ENCODE measurements at places on chromosomes 11 and 22.

GRCh38 chr11:118033443-118033842 is 43.4 kb upstream of the TMPRSS4 start:
- DNase-seq = no peak

DNA sequence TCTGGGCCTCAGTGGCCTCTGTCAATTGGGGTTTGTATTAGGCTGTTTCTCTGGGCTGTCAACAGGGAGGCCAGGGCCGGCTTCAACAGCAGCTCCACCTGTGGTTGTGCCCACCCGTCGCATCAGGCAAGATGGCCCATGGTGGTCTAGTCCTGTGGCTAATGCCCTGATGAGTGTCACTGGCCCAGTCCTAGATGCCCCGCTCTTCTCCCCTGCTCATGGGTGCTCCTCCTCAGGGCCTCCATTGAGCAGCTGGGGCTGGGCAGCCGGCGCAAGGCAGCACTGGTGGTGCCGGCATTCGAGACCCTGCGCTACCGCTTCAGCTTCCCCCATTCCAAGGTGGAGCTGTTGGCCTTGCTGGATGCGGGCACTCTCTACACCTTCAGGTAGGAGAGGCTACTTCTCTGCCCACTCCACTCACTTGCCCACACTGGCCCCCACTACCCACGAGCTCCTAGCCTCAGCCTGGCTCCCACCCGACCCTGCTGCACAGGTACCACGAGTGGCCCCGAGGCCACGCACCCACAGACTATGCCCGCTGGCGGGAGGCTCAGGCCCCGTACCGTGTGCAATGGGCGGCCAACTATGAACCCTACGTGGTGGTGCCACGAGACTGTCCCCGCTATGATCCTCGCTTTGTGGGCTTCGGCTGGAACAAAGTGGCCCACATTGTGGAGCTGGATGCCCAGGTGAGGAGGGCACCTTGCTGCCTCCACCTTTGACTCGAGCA is 5.4 kb downstream of the LARGE2 start:
- no peak for DNase-seq

DNA sequence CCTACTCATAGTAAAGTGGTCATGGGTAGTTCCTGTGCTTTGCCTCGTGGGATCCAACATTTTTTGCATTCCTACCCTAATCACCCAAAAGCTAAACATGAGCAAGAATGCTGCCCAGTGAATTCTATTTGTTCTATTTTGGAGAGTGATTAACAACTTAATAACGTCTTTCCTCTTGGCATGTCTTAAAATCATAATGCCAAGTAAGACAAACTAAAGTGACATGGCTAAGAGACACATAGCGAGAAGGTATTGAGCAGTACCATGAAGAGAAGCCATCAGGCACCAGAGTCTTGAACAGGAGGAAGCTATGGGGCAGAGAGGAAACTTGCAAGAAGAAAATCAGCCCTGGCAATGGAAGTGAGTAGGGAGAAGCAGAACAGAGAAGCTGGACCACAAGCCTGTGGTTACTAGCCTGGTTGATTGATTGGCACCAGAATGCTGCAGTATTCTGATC is 32.0 kb downstream of the EXPH5 start:
- no peak for DNase-seq

DNA sequence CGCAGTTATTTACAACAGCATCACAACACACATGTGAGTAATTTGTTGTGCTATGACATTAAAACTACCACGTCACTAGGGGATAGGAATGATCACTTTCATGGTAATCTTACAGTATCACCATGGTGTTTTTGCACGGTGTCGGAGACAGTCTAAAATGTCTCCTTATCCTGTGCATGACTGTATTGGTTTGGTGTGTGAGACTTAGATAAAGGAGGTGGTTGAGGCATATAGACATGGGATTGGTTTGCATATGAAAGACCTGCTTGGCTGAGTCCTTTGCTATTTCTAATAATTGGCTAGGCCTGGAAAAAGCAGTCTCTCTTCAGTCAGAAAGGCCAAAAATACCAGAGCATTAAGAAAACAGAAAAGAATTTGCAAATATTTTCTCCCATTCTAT is 30.2 kb downstream of the MSANTD4 start:
- peak; percentile 88 for DNase-seq

- DNase-seq = no peak
These were observed 57.4 kb upstream of the ARHGAP42 start for GRCh38 chr11:100629671-100630070.

DNA sequence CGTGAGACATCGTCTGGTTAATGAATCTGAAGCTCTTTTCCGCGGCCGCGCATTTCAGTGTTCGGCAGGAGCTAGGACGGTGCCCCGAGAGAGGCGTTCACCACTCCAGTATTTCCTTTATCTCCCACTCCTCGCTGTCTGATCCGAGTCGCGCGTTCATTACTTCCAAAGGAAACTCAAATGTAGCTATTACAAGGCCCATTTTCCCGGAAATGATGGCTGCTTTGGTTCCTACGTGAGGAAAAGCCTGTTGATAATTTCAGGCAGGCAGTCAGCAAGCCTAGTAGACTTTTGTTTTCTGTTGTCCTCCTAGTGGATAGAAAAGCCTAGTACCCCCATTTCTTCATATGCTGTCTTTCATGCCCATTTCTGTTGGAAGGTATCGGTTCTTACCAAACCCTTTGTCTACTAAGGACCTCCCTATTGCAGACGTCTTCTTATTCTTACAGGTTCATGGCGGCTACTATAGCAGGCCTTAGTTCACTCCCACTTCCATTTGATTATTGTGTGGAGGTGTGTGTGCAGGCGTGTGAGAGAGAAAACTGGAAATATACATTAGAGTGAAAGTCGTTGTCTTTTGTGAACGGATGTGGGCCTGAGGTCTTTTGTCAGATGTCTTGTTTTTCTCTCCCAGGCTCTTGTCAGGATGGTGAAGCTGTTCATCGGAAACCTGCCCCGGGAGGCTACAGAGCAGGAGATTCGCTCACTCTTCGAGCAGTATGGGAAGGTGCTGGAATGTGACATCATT is 737 bp downstream of the RBM4 start:
- peak; percentile 54 for DNase-seq

- DNase-seq = no peak
These were observed 20.7 kb upstream of the AQP11 start for GRCh38 chr11:77568916-77569675.

DNA sequence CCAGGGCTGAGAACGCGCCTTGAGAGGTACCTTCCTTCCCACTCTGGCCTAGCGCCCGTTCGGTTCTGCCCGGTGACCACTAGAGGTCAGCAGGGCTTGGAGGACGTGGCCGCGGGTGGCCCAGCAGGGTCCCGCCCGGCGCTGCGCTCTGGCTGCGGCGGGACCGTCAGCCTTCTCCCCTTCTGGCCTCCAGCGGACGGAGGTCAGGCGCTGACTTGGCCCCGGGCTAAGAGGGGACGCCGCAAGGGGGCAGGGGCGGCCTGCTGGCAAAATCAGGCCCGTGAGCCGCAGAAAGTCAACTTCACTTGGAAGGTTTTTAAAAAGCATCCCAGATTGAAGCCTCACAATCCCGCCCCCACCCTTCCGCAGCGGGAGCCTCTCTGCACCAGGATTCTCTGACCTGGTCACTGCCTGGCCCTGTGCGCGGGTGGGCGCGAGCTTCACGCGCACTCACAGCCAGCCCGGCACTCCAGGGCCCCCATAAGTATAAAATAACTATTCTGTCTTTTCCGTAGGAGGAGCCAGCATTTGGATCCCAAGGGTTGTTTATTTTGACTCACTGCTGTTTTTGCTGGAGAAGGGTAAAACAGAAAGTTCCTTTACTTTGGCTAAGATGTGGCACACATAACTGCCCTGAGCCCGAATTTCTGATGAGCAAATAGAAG is 23.2 kb upstream of the ZBTB16 start:
- DNase-seq = peak; percentile 70

DNA sequence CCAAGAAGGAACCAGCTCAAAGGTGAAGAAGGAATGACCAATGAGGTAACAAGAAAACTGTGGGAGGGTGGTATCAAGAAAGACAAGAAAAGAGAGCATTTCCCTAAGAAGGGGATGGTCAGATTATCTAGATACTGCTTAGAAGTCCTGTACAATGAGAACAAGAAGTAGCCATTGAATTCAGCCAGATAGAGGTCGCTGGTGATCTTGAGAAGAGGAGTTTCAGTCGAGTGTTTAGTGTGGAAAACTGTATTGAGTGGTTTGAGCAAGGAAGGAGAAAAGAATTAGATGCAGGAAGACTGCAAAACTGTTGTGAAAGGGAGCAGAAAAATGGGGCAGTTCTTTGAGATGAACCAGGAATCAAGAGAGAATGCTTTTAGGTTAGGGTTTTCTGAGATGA is 74.6 kb upstream of the FAT3 start:
- DNase-seq = no peak

DNA sequence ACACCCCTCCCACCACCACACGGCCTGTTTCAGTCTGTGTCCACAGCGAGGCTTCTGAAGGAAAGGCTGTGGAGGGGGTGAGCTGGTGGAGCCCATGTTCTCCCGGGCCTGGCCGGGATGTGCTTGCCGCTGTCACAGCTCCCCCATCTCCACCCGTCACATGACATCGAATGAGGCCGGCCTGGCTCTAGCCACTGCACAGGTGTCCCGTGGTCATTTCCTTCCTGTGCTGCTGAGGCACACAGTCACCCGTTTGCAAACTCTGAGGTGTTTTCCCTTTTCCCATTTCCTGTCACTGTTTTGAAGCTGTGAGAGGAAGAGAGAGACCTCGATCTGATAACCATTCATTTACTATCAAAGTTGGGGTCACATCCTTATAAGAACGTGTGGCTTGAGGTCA is 55.7 kb upstream of the CLDN5 start:
- no peak for DNase-seq

- no peak for DNase-seq
These were observed 95.8 kb downstream of the TP53I11 start for GRCh38 chr11:44854741-44855492.

DNA sequence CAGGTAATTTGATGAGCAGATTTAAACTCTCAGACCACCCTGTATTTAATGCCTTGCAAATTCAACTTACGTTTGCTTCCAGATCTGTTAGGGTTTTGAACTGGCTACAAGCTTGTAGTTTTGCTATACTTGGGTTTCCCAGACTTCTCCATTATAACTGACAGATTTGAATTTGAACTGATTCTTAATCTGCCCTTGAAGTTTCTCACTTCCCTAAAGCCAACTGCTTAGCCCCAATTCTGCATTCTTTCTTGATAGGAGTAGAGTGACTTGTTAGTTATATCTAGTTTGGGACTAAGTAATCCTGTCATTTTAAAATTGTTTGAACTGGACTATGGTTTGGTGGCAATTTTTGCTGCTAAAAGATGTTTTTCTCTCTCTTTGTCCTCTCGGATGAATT is 9.7 kb downstream of the LAYN start:
- DNase-seq = no peak

GRCh38 chr22:36036167-36036624 is 7.6 kb upstream of the RBFOX2 start:
- no peak for DNase-seq

- no peak for DNase-seq
These were observed 84.8 kb upstream of the ZBED5 start for GRCh38 chr11:10942620-10943019.

DNA sequence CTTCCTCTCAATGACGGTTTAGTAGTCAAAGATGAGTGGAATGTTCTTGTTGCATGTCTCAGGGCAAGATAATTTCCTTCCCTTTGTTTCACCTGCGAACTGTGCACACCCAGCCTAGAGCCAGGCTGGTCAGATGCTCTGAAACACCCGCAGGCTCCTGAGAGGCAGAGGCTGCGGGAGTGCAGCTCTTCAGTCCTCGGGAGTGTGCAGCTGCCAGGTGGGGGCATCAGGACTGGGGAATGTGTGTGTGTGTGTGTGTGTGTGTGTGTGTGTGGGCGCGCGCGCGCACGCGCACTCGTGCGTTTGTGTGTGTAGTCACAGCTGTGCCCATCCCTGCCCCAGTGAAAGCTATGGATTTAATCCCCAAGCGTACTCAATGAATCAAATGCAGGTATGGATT is 136.2 kb upstream of the NTM start:
- no peak for DNase-seq

DNA sequence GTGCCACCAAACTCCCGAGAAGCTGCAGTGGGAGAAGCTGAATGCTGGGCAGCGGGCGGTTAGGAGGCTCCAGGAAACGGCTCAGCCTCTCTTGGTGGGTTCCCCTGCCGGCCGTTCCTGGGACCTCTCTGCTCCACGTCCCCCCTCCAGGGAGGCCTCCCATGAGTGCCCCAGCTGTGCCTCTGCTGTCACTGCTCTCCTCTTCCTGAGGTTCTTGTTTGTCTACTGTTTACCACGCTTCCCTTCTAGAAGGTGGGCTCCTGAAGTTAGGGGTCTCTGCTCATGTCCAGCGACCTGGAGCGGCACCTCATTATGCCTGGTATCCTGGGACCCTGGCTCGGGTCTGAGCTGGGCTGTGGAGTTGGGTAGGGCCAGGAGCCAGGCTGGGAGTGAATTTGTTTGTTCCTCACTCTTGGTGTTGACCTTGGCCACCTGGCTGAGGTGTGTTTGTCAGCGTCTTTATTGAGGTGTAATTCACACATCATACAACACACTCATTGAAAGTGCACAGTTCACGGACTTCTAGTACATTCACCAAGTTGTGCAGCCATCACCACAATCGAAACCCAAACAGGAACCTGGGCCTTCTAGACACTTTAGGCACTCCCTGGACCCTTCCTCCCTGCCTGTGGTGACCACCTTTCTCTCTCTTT is 37.8 kb upstream of the GRAMD4 start:
- DNase-seq = no peak

GRCh38 chr11:64568584-64569140 is 22.4 kb upstream of the SLC22A12 start:
- DNase-seq = no peak

- peak; percentile 81 for DNase-seq
These were observed 24.4 kb downstream of the P2RY2 start for GRCh38 chr11:73242251-73243092.

GRCh38 chr22:26565181-26565580 is 24.8 kb downstream of the TPST2 start:
- no peak for DNase-seq

DNA sequence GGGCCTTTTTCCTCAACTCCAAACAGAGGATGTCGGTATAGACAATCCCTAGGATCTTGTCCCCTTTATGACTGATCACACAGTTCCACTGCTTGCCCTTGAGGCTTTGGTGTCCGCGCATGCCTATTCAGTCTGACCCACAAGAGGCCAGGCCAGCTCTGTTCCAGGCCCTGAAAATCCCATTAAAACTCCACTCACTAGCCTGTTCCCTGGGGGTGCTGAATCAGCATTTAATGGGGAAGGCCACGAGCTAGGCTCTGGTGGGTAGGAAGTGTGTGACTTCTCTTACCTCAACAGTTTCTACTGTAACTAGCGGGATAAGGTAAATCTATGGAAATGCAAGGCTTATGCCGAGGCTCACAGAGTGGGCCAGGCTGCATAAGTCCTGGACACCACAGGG is 117.7 kb downstream of the PTPRJ start:
- no peak for DNase-seq

Measured in hematopoietic multipotent progenitor cell treated with erythropoietin and hydrocortisone succinate and interleukin-3 and kit ligand, for 8 days (in vitro differentiated cells).